Effector CD8-positive, alpha-beta T cell (primary cell): ENCODE measurements at places on chromosomes 7 and 10.
A peak's percentile ranks its signal among the peaks of the same experiment; 100 is the strongest.

DNA sequence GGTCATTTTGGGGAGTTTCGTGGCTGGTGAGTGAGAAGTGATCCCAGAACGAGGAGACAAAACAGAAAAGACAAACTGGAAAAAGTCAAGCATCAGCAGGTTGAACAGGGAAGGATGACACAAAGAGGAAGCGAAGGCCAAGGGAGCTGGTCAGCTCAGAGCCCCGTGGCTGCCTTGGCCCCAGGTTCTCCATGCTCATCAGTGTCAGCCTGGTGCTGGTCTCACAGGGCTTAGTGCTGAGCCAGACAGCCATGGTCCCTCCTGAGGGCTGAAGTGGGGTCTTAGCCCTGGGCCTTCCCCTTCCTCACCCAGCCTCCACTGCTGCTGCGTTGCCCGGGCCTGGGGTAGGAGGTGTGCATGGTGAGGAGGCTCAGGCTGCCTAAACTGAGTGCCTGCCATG, 183.6 kb downstream of the PFKFB3 start:
- no peak for DNase-seq

- DNase-seq: no peak
These were observed 624.6 kb downstream of the CALN1 start for GRCh38 chr7:71787513-71787912.

GRCh38 chr10:30256084-30256483, 93.0 kb downstream of the MTPAP start:
- no peak for DNase-seq

GRCh38 chr7:128437426-128438332, 18.0 kb upstream of the HILPDA start:
- no peak for DNase-seq

DNA sequence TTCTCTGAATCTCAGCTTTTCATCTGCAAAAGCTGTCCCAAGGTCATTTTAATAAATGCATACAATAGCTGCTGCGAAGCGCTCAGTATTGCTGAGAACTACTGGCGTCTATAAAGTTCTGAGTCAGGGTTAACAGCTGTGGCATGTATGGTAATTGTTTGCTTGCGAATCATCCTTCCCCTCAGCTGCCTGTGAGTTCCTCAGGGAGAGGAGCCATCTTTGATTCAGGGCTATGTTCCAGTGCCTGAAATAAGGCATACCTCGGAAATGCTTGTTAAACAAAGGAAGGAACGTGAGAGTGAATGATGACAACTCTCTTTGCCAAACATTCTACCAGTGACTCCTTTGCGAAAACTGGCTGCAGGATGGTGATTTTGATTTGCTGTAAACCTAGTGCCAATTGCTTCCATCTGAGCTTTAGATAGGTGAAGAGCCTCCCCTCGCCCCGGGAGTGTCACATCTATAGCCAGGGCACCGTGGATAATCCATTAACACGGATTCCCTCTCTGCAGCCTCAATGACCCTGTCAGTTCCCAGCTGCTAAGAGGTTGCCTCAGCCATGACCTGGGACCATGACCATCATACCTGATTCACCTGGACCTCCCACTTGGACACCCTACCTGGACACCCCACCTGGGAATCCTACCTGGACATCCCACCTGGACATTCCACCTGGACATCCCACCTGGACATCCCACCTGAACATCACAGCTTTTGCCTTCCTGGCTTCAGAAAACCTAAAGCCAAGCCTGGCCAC, 39.6 kb downstream of the GPRIN2 start:
- DNase-seq: no peak

- no peak for DNase-seq
These were observed 76.7 kb downstream of the ZRANB1 start for GRCh38 chr10:125018576-125019143.

GRCh38 chr7:909358-910329, 33.3 kb downstream of the GET4 start:
- no peak for DNase-seq

DNA sequence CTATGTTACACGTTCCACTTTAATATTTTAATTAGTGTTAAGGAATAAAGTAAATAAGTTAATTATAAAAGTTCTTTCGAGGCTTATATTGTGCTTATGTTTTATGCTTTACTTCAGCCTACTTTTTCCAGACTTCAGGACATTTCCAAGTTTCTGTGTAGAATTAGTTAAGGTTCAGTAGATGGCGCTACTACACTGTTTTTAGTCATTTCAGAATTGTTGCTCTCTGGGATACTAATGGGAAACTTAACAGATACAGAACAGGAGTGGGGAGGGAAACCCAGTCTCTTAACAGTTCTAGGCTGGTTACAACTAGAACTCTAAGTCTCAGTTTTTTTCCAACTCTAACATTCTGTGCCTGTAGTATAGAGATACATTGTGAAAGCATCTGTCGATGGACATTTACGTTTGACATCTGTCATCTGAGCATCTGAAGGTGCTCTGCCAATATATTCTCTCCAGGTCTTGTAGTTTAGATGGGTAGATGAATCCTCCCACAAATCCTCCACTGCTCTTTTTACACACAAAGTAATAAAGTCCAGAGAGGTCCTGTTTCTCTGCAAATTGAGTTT, 56.8 kb upstream of the FAM171A1 start:
- DNase-seq: no peak

DNA sequence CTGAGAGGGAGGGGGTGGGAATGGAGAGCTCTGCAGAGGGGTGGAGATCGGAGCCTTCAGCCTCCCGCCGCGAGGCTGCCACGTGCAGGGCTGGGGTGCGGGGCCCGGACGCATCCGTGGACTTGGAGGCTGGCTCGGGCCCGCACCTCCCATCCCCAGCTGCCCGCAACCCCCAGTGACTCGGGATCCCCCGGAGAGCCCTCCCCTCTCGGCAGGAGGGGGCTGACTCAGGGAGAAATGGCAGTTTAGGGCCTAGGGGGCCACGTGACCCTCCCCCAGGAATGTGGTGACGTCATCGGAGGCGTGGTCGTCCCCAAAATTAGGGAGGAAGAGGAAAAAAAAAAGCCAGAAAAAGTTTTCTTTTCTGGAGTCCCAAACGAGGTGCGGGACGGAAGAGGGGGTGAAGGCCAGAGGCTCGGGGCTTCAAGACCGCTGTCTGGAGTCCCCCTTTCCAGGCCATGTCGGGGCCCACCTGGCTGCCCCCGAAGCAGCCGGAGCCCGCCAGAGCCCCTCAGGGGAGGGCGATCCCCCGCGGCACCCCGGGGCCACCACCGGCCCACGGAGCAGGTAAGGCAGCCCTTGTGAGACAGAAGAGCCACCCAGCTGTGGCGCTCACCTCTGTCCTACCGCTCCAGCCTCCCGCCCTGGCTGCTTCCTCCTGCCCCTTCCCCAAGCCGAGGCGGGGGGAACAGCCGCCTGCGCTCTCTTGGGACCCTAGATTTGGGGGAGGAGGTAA, at the start of gene TRIP6:
Gene TRIP6, plus strand, starts transcription at position 348 of the 736 bp plus-strand sequence. Its CDS starts 111 bp downstream, at position 459.
- DNase-seq: peak; percentile 31

DNA sequence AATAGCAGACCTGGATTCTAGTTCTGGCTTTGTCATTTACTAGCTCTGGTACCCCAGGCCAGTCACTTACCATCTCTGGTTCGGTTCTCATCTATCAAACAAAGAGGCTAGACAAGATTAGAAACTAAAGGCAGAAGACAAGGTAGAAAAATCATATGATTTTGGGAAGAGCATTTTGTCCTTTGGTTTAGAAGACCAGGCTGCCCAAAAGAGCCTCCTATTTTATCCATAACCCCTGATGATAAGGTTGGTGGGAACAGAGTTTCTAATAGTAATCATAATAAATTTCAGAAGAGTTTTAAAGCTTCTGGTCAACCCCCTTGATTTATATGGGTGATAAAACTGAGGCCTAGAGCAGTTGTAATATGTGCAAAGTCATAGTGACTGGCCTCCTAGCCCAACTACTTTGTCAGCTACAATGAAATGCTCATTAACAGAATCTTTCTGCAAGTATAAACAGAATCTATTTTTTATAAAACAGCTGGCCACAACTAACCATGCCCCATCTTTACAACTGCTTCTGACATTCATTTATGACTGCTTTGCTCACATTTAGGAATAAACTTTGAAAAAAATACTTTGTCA, 23.4 kb downstream of the COX15 start:
- no peak for DNase-seq

DNA sequence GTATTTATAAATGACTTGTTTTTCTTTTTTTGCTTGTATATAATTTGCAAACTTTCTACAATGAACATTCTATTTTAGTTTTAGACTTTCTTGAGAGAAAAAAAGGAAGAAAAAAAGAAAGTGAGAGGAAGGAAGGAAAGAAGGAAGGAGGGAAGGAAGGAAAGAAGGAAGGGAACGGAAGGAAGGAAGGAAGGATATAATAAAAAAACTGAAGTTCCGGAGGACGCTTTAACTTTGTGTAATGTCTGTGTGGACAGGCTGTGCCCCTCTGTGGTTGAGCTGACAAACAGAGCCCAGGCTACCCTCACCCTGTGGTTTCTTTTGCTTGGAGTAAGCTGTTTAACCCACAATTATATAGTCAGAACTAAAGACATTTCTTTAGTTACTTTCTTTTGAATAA, 108.7 kb downstream of the SEMA3D start:
- no peak for DNase-seq

DNA sequence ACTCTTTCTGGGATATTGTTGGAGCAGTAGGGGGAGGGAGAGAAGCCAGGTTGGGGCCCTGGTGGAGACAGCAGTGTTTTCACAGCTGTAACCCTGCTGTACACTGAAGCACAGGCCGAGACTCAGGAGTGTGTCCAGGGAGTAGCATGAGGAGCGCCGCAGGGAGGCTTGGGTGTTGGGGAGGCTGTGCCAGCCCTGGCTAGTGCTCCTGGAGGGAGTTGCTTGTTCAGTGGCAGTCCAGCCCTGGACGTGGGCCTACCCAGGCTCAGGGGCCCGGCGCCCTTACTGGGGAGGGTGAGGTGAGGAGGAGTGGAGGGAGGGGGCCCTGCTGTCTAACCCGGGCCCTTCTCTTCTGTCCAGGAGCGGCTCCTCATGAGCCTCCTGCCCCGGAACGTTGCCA, 35.9 kb downstream of the ADCY1 start:
- DNase-seq: no peak

GRCh38 chr7:129557686-129558481, 53.6 kb upstream of the NRF1 start:
- DNase-seq: no peak

DNA sequence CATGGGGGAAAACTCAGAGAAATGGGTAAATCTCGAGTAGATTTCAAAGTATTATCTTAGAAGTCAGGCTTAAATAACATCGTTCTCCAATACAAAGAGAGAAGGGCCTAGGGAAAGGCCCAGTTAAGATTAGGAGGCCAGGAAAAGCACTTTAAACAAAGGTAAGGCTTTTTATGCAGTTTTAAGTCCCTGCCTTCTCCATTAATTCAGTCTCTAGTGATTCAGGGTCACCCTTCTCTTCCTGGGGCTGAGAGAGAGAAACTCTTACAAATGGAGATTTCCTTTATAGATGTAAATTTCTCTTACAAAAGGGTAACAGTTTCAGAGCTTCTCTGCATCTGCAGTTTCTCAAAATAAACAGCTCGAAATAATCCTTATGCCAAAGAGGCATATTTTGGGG, 179.3 kb downstream of the HECW1 start:
- no peak for DNase-seq

DNA sequence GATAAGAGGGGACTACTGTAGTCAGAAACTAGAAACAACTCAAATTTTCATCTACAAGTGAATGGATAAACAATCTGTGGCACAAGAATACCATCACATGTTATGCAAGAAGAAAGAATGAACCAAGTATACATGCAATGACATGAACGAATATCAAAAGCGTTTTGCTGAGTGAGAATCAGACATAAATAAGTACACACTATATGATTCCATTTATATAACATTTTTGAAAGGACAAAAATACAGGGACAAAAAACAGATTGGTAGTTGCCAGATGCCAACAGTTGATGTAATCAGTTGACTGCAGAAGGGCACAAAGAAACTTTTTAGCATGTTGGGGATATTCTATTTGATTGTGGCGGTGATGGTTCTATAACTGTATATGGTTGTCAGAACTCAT, 33.6 kb downstream of the CTNNA3 start:
- no peak for DNase-seq

DNA sequence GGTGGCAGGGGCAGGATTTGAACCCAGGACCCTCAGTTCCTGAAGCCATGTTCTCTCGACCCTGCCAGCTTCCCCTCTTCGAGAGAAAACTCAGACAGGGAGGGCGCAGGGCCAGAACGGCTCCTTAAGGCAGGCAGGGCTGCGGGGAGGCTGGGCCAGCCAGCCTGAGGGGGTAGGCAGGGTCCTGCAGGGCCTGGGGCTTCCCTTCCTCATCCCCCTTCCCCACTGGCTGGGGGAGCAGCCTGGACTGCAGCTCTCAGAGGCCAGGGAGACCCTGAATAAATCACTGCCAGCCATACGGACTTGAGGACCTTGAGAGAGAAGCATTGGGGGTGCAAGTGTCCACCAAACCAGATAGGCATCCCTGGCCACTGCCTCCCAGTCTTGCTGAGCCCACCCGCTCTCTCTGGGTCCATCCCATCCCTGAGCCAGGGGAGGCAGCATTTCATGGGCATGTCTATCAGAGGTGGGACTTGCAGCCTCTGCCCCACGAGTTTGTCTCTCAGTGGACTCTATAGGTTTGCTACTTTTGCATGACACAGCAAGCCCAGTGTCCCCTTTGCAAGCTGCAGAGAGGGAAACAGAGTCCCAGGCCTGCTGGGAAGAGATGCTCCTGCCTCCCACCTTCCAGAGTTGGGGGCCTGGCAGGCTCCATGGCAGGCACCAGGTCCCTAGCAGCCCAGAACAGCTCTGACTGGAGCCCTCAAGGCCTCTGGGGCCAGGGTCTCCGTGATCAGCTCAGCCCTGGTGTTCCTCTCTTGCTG, 70.9 kb downstream of the MYL10 start:
- no peak for DNase-seq

DNA sequence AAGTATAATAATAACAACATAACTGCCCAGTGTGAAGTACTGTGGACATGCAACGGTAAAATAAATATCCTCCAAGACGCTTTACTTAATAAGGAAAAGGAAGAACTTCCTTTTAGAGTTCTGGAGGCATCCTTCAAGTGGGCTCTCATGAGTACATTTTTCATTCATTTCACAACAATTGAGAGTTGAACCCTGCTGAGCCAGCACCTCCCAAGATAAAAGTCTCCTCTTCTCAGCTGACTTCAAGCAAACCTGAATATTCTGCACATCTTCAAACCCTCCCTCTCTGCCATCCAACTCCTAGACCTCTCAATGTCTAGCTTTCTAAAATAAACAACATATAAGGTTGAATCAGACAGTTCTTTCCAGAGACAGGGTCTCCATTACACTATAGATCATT, 7.5 kb downstream of the CCDC71L start:
- DNase-seq: no peak

GRCh38 chr10:62534031-62534430, 159.9 kb downstream of the ZNF365 start:
- DNase-seq: no peak
